ENCODE measurements at places on chromosomes 11 and 22.

DNA sequence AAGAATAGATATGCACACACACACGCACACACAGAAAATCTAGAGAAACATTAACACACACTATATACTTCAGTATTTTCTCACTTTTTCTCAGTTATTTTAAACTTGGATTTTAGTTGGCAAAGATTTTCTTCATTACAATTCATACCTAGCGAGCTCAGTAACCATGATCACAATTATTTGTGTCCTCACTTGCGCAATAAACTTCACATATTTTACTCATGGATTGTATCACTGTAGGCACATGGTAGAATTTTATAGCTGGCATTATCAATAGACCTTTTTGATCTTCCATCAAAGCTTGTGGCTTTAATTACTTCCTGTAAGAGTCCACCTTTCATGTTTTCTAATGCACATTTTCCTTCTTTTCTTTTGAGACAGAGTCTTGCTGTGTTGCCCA is 4.8 kb upstream of the XKR3 start:
- no peak for DNase-seq

DNA sequence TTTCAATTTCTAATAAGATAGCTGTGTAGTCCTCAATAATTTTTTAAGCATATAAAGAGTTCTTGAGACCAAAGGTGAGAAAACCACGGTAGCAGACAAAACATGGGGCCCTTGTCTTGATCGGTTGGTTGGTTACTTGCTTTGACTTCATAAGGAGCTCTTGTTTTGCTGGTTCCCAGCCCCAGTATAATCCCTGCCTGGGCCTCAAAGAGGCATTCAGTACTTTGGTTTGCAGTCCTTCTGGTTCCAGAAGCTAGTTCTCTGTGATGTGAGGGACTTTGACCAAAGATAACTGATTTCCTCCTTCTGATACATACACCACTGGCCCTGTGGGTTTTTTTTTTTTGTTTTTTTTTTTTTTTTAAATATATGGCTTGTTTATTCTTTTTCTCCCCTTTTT is 17.1 kb downstream of the MARK2 start:
- no peak for DNase-seq

GRCh38 chr11:30585125-30585891 is 845 bp downstream of the MPPED2 start:
- no peak for DNase-seq

GRCh38 chr11:120141113-120141767 is 3.3 kb upstream of the TRIM29 start:
- DNase-seq = no peak

DNA sequence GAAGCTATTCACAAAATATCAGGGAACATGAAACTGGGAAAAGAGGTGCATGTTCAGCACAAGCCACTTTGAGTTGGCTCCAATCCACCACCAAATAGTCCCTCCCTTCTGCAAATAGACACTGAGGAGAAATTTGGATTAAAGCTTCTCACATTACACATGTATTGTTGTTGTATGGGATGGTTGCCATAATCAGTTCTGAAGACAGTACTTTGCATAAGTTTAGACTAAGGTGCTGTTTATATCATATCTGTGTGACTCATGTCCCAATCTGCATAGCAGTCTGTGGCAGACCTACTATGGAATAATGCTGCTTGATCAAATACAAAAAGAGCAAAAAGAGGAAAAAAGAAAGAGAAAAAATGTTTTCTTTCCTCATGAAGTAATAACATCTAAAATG is 376.7 kb upstream of the DDI1 start:
- no peak for DNase-seq

DNA sequence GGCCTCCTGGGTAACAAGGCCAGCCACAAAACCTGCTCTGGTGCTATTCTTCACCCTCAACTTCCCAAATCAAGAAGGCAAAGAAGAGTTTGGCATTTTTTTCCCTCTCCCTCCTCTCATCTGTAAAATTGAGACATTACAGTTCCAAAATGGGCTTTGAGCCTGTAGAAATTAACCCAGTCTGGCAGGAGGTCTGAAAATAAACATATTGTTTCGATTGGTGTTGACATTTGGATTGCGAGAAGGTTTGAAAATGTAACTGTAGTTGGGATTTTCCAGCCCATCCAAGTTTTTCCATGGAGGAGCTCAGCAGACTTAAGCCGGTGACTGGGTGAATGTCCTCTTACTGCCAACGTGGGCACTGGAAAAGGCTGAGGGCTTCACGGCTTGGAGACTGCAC is 35.0 kb upstream of the ALX4 start:
- DNase-seq = no peak

DNA sequence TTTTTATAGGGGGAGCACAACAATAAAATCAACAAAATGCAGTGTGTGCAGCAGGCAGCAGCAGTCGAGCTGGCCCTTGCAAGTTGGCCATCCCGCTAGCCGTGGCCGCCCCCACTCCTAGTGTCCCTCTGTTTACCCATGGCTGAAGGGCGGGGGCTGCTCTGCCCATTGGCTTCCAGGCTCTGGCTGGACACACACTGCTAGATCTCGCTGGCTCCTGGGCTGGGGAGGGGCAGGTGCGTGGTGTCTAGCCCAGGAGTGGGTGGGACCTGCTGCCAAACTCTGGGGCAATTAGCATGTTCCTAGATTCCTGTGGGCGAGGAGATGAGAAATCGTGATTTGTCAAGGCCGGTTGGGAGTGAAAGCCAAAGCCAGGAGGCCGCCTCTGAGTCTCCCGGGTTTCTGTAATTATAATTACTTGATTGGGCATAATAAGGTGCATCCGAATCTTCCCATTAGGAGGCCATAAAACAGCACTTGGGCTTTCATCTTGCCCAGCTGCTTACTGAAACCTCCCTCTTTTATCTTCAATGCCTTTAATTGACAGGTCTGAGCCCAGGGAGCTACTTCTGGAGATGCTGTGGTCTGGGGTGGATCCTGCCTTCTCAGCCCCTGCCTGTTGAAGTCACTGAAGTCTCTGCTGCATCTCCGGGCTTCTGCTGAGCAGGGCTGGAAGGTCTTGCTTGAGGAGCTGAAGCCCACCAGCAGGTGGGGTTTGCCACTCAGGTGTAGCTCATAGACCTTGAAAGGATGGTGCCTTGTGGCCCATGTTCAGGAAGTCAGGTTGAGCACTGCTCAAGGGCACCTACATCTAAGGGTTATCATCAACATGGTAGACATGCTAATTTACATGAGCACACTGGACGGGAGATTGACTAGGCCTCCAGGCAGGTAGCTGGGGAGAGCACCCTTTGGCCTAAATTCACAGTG is 44.5 kb upstream of the DKK3 start:
- no peak for DNase-seq

- DNase-seq = no peak
These were observed 20.0 kb downstream of the MAML2 start for GRCh38 chr11:96322775-96323641.

GRCh38 chr11:78504181-78504580 is 70.5 kb downstream of the NARS2 start:
- DNase-seq = no peak

DNA sequence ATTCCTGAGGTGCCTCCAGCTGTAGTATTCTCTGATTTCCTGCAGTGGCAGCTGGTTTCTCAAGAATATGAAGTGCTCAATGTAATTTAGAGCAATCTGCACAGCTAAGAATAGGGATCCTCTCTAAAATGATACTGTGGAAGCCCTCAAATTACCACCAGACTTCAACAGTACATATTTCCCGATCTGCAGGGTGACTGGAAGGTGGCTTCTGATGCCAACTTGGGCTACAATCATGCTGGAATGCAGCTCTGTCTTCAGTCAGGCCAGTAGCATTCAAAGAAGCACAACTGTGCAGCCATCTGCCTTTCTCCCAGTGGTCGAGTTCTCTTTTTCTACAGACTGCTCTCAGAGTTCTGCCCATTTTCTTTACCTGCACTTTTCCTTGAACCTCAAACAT is 55.5 kb upstream of the CD5 start:
- no peak for DNase-seq

GRCh38 chr11:100930185-100930778 is 199.3 kb downstream of the PGR start:
- no peak for DNase-seq

- DNase-seq = no peak
These were observed 53.6 kb upstream of the INCENP start for GRCh38 chr11:62069986-62070919.

GRCh38 chr22:30864441-30865420 is 103.8 kb downstream of the MORC2 start:
- no peak for DNase-seq

Measured in stimulated activated CD8-positive, alpha-beta memory T cell treated with anti-CD3 and anti-CD28 coated beads, Interleukin-7, amount 100 ng/mL, for 24 hours (primary cell).